ENCODE measurements at places on chromosomes 7 and 10. TPM values are rescaled to one million over a fixed set of nuclear protein-coding genes. Genes with fewer than 3 reads are reported as not detected.

GRCh38 chr7:158406364-158406763 lies 181.3 kb downstream of the PTPRN2 start:
- H3K27ac ChIP-seq, result no peak overlapping the region
- no peaks in the 10 kb centered on the region for H3K36me3 ChIP-seq
- DNase-seq, result no peak
- H3K4me1 ChIP-seq, result no peaks in the 10 kb centered on the region
- no peak overlapping the region for H3K4me3 ChIP-seq

GRCh38 chr10:107433605-107434004 lies 269.1 kb upstream of the SORCS1 start:
- H3K27me3 ChIP-seq, result peaks cover 2% of the 10 kb centered on the region
- H3K4me3 ChIP-seq, result no peak overlapping the region
- no peaks in the 10 kb centered on the region for H3K36me3 ChIP-seq
- no peaks in the 10 kb centered on the region for H3K4me1 ChIP-seq

- DNase-seq, result no peak
- H3K4me3 ChIP-seq, result no peak overlapping the region
- peaks cover 24% of the 10 kb centered on the region for H3K27me3 ChIP-seq
- H3K4me1 ChIP-seq, result no peaks in the 10 kb centered on the region
- H3K36me3 ChIP-seq, result no peaks in the 10 kb centered on the region
Measured at GRCh38 chr10:28722065-28722803, 44.9 kb downstream of the BAMBI start.

DNA sequence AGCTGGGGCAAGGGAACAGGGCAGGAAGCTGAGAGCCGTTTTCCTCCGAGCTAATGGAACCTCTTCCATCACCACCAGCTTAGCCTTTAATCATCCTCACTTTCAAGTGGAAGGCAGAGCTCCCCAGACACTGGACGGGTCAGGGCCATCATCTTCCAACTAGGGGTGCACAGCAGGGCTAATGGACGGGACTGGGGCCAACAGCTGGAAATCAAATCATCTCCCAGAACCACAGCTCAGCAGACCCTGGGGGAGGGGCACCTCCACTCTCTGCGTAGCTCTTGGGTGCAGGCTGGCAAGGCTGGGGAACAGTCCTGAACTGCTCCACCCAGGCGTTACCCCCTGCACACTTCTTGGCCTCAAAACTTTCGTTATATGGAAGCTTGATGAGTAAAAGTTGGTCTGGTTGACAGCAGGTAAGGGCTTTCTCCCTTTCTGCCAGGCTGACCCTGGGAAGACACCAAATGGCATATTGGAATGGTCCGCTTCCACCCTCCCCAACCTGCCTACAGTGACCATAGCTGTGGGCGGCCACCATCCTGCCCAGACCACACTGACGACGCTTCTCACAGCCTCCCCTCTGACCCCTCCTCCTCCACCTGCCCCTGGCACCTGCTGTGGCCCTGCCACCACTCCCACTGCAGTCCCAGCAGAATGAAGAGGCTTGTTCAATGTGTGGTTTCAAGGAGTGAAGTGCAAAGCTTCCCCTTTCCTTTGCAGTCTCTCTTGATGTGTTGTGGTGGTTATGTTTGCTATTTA lies 51.7 kb upstream of the RET start:
- H3K4me1 ChIP-seq, result no peaks in the 10 kb centered on the region
- H3K27ac ChIP-seq, result no peak overlapping the region
- DNase-seq, result no peak
- H3K27me3 ChIP-seq, result peaks cover 7% of the 10 kb centered on the region

GRCh38 chr10:122875843-122876466 lies 3.4 kb downstream of the FAM24B start:
- H3K27me3 ChIP-seq, result no peaks in the 10 kb centered on the region
- H3K4me3 ChIP-seq, result no peak overlapping the region
- no peak overlapping the region for H3K27ac ChIP-seq
- peaks cover 12% of the 10 kb centered on the region for H3K36me3 ChIP-seq

GRCh38 chr10:107434854-107435253 lies 270.3 kb upstream of the SORCS1 start:
- no peak for DNase-seq
- H3K27me3 ChIP-seq, result peaks cover 2% of the 10 kb centered on the region
- H3K36me3 ChIP-seq, result no peaks in the 10 kb centered on the region
- H3K4me1 ChIP-seq, result no peaks in the 10 kb centered on the region
- H3K4me3 ChIP-seq, result no peak overlapping the region
- no peak overlapping the region for H3K27ac ChIP-seq

GRCh38 chr7:16564909-16565426 lies 38.3 kb downstream of the LRRC72 start:
- no peaks in the 10 kb centered on the region for H3K36me3 ChIP-seq
- peak overlapping the region; percentile 15 for H3K4me3 ChIP-seq
- H3K4me1 ChIP-seq, result peaks cover 15% of the 10 kb centered on the region
- DNase-seq, result no peak

DNA sequence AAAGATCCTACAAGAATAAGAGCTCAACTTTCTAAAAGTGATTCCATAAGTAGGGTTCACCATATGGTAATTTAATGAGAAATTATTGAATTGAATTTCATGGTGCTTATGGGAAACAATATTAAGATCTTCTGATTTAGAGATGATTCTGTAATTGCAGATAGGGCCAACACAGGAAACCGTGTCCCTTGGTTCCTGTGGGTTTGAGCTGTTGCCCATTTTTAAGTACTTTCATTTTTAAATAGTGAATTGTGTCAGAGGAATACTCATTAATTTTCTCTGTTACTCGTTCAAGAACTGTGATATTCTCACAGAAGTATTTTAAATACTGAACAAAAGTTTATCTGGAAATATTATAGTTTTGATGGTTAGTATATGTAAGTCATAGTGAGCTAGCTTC lies 129.2 kb downstream of the SRI start:
- peaks cover 11% of the 10 kb centered on the region for H3K4me1 ChIP-seq
- no peaks in the 10 kb centered on the region for H3K36me3 ChIP-seq
- DNase-seq, result no peak
- no peak overlapping the region for H3K27ac ChIP-seq

DNA sequence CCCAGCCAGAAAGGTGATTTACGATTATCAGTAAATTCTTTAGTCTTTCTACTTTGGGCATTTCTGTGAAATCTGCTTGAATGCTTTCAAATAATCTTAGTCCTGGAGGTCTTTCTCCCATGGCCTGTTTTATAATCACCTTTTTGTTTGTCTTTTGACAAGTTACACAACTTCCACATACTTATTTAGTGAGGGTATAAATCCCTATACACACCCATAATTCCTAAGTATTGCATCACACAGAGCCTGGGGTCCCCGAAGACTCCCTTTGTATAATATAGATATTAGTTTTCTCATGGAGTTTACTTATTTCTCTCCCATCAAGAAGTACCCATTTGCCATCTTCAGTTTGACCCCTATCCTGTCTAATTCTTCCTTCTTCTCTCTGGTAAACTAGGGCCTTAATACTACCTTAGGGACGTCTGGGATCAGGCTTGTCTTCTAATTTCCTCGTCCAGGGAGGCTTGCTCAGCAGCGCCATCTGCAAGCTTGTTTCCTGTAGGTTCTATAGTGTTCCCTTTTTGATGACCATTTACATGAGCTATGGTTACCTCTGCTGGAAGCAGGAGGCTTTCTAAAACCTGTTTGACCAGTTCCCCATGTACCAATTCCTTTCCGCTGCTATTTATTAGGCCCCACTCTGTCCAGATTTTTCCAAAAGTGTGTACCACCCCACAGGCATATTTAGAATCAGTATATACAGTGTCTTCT lies 8.1 kb downstream of the DNAH11 start:
- no peak overlapping the region for H3K27ac ChIP-seq
- H3K36me3 ChIP-seq, result no peaks in the 10 kb centered on the region
- H3K4me1 ChIP-seq, result no peaks in the 10 kb centered on the region
- no peak overlapping the region for H3K4me3 ChIP-seq
- H3K27me3 ChIP-seq, result peaks cover 31% of the 10 kb centered on the region
- DNase-seq, result no peak

DNA sequence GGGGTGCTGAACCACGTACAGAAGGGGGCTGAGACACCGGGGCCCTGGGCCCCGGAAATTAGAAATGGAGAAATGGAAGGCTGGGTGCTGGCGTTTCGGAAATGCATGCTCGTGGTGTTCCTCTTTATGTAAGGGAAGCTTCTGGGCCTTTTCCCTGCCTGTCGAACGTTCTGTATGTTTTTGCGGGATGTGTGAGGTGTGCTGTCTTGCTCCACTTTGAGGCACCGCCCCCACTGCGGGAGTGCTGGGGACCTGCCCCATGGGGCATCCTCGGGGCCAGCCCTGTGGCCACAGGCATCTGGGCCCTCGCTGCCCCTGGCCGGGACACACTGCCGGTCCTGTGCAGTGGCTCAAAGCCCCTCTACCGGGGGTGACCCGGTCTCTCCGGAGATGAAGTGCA lies 1.7 kb upstream of the VENTX start:
- no peak for DNase-seq
- peaks cover 14% of the 10 kb centered on the region for H3K27me3 ChIP-seq

GRCh38 chr7:140364819-140365218 lies 33.5 kb downstream of the SLC37A3 start:
- H3K27me3 ChIP-seq, result no peaks in the 10 kb centered on the region
- no peak overlapping the region for H3K27ac ChIP-seq

- DNase-seq, result no peak
- H3K27me3 ChIP-seq, result no peaks in the 10 kb centered on the region
- no peak overlapping the region for H3K4me3 ChIP-seq
- no peaks in the 10 kb centered on the region for H3K36me3 ChIP-seq
- H3K4me1 ChIP-seq, result peaks cover 17% of the 10 kb centered on the region
Measured at GRCh38 chr7:95430864-95431263, 4.0 kb downstream of the PON2 start.

GRCh38 chr7:13894377-13894776 lies 95.1 kb downstream of the ETV1 start:
- no peak for DNase-seq
- no peaks in the 10 kb centered on the region for H3K27me3 ChIP-seq
- no peaks in the 10 kb centered on the region for H3K36me3 ChIP-seq
- H3K27ac ChIP-seq, result no peak overlapping the region
- peaks cover 11% of the 10 kb centered on the region for H3K4me1 ChIP-seq
- no peak overlapping the region for H3K4me3 ChIP-seq

DNA sequence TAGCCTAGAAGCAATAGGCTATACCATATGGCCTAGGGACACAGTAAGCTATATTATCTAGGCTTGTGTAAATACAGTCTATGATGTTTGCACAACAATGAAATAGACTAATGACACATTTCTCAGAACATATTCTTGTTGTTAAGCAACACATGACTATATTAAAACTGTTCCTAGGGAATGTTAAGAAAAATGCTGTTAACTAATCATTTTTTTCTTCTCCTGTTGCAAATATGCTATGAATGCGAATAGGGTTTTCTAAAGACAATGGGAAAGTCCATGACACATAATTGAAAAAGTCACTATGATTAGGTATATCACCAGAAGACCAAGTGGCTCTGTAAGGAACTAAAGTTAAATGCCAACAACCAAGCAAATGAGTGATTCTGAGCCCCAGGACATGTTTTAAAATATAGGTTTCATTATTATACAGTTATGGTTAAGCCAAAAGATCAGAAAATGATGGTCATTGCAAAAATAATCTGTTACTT lies 454.0 kb upstream of the SORCS1 start:
- DNase-seq, result no peak
- H3K4me1 ChIP-seq, result no peaks in the 10 kb centered on the region
- H3K27me3 ChIP-seq, result no peaks in the 10 kb centered on the region
- no peaks in the 10 kb centered on the region for H3K36me3 ChIP-seq
- no peak overlapping the region for H3K27ac ChIP-seq
- H3K4me3 ChIP-seq, result no peak overlapping the region

MALRD1 gene
- total RNA-seq, result 0.39 TPM

JAKMIP3 gene
- total RNA-seq, result 0.05 TPM

ASIC3 gene
- 2.8 TPM for total RNA-seq

TCAF2 gene
- 25.7 TPM for total RNA-seq

THSD7A gene
- total RNA-seq, result 0.75 TPM

SPDYE2B gene
- total RNA-seq, result not detected

PHTF2 gene
- total RNA-seq, result 33.7 TPM
